ENCODE measurements at places on chromosomes 4 and X.

DNA sequence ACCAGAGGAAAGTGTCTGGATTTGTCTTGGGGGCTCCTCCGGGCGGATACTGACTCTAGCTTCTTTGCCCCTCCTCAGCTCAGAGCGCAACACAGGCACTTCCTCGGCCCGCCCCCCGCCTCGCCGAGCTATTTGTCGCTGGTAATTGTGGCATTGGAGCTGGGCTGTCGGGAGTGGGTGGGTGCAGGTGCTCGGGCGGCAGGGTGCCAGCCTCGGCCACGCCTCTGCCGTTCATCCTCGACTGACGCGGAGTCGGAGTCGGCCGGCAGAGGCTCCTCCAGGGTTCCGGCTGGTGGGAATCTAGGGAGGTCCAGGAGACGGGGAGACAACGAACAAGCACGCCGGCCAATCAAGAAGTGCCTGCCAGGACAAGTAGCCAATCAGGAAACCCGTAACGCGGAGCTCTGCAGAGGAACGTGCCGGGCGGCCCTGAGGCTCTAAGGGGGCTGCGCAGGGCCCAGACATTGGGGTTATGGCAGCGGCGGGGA is 3.9 kb upstream of the SYN1 start:
- DNase-seq, result peak; percentile 20

- DNase-seq, result peak; percentile 32
Observed at GRCh38 chrX:47218920-47219815, 687 bp downstream of the CDK16 start.

GRCh38 chrX:154718616-154719015 is 32.3 kb downstream of the GAB3 start:
- peak; percentile 73 for DNase-seq

DNA sequence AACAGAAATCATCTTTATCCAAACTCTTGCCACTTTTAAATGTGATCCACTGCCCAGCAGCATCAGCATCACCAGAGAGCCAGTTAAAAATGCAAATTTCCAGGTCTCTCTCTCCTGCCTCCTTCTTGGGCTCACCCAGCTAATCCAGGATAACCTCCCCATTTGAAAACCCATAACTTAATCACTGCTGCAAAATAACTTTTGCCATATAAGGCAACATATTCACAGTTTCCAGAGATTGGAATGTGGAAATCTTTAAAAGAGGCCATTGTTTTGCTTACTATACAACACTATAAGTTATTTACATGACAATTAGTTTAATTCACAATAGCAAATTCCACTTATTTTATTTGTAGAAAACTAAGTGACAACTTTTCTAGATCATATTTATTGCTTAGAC is 4.8 kb upstream of the EXOSC9 start:
- DNase-seq, result no peak

DNA sequence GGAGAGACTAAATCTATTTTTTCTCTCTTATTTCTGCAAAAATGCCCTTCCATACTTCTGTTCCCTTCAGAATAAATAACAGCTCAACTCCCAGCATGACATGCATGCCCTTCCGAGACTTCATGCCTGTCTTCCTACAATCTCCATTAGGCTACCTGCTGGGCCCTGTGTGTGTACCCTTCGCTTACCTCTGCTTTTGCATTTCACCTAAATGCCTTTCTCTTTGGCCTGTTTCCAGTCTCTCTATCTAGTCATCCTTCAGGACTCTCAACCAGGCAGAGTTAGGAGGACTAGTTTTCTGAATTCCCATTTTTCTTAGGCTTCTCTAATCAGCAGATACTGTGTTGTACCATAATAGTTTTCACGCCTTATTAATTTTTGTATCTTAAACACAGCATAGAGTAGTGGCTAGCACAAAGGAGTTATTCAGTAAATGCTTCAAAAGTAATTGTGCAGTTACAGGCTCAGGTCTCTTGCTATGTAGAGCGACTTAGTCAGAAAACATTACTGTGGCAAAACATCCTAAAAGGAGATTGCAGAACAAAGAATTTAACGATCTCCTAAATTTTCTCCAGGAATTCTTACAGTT is 20.5 kb downstream of the SEPTIN11 start:
- DNase-seq, result no peak

- DNase-seq, result no peak
Observed at GRCh38 chrX:9396930-9397329, 67.9 kb upstream of the TBL1X start.

DNA sequence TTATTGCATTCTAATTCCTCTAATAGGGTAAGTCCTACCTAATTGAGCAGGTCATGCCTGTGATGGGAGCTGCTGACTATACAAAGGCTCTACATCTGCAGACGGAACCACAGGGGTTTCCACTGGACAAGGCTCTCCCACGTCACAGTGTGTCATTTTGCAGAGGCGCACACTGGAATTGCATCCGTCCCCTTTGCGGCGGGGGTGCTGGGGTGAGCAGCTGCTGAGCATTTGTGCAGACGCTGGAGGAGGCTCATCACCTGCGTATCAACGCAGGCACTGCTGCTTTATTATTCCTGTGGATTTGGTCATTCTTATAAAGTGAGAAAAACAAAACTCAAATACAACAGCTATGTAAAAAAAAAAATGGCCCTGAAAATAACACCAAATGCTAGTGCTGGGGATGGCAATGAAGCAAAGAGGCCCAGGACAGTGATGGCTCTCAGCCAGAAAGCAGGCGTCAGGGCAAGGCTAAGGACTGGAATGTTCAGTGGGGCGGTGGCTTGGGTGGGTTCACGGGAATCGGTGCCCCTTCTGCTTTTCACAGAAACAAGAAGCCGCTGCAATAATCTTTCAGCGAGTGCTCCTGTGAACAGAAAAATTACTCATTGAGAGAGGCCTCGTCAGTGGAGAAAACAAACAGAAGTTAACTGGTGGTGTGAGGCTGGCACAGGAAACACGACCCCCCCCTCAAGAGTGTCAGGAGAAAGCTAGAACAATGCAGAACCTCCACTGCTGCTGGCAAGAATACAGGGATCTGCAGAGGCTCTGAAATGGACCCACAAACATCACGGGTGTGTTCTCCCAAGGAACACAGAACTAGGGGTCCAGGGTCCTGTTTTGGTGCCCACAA is 67.8 kb downstream of the GATB start:
- no peak for DNase-seq
